ENCODE measurements at places on chromosomes 3 and 15.

DNA sequence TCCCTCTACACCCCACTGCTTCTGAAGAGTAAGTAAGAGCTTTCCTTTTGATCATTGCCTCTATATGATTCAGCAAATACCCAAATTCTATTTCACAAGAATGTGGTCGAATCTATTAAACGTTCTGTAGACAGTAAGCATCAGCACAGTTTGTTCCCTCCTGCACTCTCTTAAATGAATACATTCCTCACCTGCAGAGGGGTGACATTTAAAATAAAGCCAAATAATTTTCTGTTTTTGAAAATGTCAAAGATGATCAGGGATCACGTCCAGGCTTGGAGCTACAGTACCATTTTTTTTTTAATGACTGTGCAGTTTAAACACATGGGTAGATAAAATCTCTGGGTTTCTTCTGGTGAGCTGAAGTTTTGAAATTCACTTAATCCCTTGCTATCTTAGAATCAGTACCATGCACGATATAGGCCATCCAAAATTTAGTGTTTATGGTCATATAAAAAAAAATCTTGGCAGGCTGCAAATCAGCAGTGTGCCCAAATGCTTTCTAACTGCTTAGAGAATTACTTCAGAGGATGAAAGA is 12.8 kb downstream of the PYDC2 start:
- DNase-seq: no peak
- H3K27ac ChIP-seq: no peak overlapping the region
- no peaks in the 10 kb centered on the region for H3K36me3 ChIP-seq
- H3K4me1 ChIP-seq: no peaks in the 10 kb centered on the region

DNA sequence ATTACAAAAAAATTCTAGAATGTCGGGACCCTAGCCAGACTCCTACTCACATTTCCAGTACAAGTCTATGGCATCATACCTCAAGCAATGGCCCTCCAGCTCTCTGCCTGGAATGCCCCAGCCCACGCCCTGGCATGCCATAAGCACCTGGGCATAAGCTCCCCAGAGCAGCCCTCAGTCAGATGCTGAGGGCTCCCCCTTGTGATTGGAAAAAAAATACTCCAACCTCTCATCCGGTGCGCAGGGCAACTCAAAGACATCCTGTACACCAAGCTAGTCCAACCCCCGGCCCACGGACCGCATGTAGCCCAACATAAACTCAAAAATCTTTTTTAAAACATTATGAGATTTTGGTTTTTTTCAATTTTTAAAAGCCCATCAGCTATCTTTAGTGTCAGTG is 115.4 kb downstream of the NEK10 start:
- H3K36me3 ChIP-seq: no peaks in the 10 kb centered on the region
- H3K27ac ChIP-seq: no peak overlapping the region
- DNase-seq: peak; percentile 15
- H3K4me3 ChIP-seq: no peak overlapping the region

DNA sequence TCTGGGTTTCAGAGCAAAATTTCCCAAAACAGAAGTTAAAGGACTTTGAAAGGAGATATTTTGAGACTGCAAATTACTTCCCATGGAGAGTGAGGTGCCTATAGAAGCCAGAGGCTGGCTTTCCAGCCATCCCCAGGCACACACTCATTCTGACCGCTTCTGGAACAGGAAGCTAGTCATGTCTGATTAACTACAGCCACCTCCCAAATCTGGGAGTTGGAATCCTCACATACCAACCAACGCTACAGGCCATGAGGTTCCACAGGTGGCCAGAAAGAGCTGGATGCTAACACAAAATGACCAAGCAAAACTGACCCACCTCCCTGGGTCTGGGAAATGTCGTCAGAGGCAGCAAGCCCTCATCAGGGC is 87.2 kb downstream of the SNRK start:
- no peaks in the 10 kb centered on the region for H3K36me3 ChIP-seq
- H3K4me3 ChIP-seq: no peak overlapping the region
- DNase-seq: no peak

DNA sequence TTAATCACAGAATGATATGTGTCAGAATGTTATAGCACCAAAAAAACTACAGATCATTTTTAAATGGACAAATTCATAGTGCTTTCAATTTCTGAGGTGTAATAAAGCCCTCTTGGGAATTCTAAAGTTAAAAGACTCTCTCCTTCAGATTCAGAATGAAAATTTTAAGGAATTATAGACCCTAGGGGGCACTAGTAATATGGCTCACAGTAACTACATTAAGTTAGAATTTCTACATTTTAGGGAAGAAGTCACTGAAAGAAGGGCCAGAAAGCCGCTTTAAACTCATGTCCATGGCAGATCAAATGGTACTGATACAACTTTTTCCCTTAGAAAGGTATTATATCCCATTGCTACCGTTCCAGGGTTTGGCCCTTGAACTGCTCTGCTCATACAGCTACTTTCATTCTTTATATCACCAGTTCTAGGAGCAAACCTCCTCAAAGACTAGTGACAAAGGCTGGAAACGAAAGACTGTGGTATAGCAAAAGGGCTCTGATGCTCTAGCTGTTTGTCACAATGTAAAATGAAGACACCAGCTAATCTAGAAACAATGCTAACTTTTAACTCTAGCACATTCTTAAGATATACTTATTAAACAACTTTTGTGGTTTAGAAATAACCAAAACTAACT is 18.1 kb downstream of the DAZL start:
- H3K4me3 ChIP-seq: no peak overlapping the region
- H3K27ac ChIP-seq: no peak overlapping the region
- no peaks in the 10 kb centered on the region for H3K27me3 ChIP-seq
- no peaks in the 10 kb centered on the region for H3K36me3 ChIP-seq

GRCh38 chr3:127588806-127589577 is 1.5 kb downstream of the TPRA1 start:
- no peaks in the 10 kb centered on the region for H3K27me3 ChIP-seq
- no peak for DNase-seq
- no peak overlapping the region for H3K27ac ChIP-seq
- H3K36me3 ChIP-seq: no peaks in the 10 kb centered on the region

GRCh38 chr3:67077656-67078055 is 79.5 kb downstream of the KBTBD8 start:
- no peaks in the 10 kb centered on the region for H3K36me3 ChIP-seq
- peaks cover 6% of the 10 kb centered on the region for H3K4me1 ChIP-seq
- no peaks in the 10 kb centered on the region for H3K27me3 ChIP-seq
- DNase-seq: no peak

DNA sequence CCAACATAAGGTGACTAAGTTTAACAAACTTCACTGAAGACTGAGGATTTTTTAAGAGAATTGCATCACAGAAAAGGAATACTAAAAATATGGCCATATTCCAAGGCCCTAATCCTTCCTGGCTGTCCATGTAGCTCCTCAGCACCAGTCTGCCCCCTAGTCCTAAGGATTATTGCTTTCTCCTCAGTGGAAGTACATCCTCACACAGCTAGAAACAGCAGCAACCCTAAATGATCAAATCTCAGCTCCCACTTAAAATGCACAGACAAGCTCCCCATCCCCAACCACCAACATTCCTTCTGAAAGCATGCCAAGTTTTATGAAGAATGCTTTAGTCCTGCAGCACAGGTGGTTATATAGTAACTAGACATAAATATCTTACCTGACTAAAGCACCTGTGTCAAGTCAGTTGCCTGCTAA is 14.7 kb downstream of the ST3GAL6 start:
- no peak overlapping the region for H3K4me3 ChIP-seq
- H3K4me1 ChIP-seq: no peaks in the 10 kb centered on the region
- no peaks in the 10 kb centered on the region for H3K36me3 ChIP-seq
- no peaks in the 10 kb centered on the region for H3K27me3 ChIP-seq
- DNase-seq: no peak

GRCh38 chr3:111277226-111277625 is 205.6 kb downstream of the NECTIN3 start:
- no peak for DNase-seq
- H3K27ac ChIP-seq: no peak overlapping the region
- H3K27me3 ChIP-seq: no peaks in the 10 kb centered on the region
- no peaks in the 10 kb centered on the region for H3K36me3 ChIP-seq

- no peaks in the 10 kb centered on the region for H3K36me3 ChIP-seq
- H3K27ac ChIP-seq: no peak overlapping the region
- no peaks in the 10 kb centered on the region for H3K27me3 ChIP-seq
- DNase-seq: no peak
- no peak overlapping the region for H3K4me3 ChIP-seq
Observed at GRCh38 chr3:48022178-48022577, 6.0 kb upstream of the MAP4 start.

GRCh38 chr3:70981231-70981880 is 602.2 kb downstream of the FOXP1 start:
- no peak overlapping the region for H3K4me3 ChIP-seq
- H3K4me1 ChIP-seq: peaks cover 10% of the 10 kb centered on the region
- no peak for DNase-seq
- peak overlapping the region; percentile 6 for H3K27ac ChIP-seq

GRCh38 chr3:192831801-192832347 is 85.8 kb downstream of the MB21D2 start:
- H3K36me3 ChIP-seq: no peaks in the 10 kb centered on the region
- peaks cover 2% of the 10 kb centered on the region for H3K4me1 ChIP-seq
- H3K27me3 ChIP-seq: no peaks in the 10 kb centered on the region
- no peak overlapping the region for H3K27ac ChIP-seq
- no peak overlapping the region for H3K4me3 ChIP-seq
- no peak for DNase-seq

DNA sequence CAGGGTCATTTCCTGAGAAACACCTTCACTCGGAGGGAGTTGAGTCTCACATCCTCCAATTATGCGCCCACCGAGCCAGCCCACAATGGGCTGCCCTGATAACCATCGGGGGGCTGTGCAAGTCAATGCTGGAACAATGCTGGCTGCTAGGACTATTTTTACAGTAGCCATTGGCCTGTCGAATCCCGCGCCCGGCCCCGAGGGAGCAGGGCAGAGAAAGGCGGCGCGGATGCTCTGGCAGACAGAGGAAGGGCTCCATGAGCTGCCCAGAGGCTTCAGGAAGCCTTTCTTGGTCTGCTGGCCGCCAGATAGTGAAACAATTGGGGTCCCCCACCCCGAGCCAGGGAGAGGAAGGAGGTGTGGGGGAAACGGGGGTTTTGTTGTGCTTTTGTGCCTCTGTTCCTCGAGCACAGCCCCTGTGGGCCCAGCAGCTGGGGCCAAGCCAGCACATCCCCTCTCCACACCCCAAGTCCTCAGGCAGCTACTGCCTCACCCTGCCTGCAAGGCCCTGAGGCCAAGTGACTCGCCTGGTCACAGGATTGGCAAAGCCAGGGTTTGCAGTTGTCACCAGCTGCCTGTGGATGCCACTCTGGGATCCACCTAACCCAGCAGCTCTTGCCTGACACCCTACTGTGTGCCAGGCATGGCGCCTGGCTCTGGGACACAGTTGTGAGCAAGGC is 39.0 kb downstream of the SLC6A6 start:
- no peaks in the 10 kb centered on the region for H3K27me3 ChIP-seq
- DNase-seq: no peak
- H3K4me3 ChIP-seq: no peak overlapping the region
- no peak overlapping the region for H3K27ac ChIP-seq
- H3K36me3 ChIP-seq: peaks cover 29% of the 10 kb centered on the region
- H3K4me1 ChIP-seq: peaks cover 41% of the 10 kb centered on the region

GRCh38 chr15:23516866-23517265 is 48.6 kb upstream of the MKRN3 start:
- H3K4me1 ChIP-seq: no peaks in the 10 kb centered on the region
- no peak overlapping the region for H3K27ac ChIP-seq
- no peaks in the 10 kb centered on the region for H3K36me3 ChIP-seq

- H3K4me3 ChIP-seq: peak overlapping the region; percentile 0
- H3K4me1 ChIP-seq: peaks cover 67% of the 10 kb centered on the region
- no peaks in the 10 kb centered on the region for H3K27me3 ChIP-seq
- DNase-seq: no peak
- H3K27ac ChIP-seq: peak overlapping the region; percentile 19
Observed at GRCh38 chr3:20055020-20055775, 15.0 kb downstream of the KAT2B start.

- H3K4me1 ChIP-seq: no peaks in the 10 kb centered on the region
- no peak for DNase-seq
- H3K4me3 ChIP-seq: no peak overlapping the region
- no peaks in the 10 kb centered on the region for H3K27me3 ChIP-seq
- no peak overlapping the region for H3K27ac ChIP-seq
Observed at GRCh38 chr3:124846189-124846588, 41.0 kb downstream of the ITGB5 start.

- no peak for DNase-seq
- no peaks in the 10 kb centered on the region for H3K27me3 ChIP-seq
- H3K4me3 ChIP-seq: no peak overlapping the region
- H3K27ac ChIP-seq: no peak overlapping the region
- no peaks in the 10 kb centered on the region for H3K36me3 ChIP-seq
Observed at GRCh38 chr3:107239703-107240102, 137.5 kb upstream of the CCDC54 start.

DNA sequence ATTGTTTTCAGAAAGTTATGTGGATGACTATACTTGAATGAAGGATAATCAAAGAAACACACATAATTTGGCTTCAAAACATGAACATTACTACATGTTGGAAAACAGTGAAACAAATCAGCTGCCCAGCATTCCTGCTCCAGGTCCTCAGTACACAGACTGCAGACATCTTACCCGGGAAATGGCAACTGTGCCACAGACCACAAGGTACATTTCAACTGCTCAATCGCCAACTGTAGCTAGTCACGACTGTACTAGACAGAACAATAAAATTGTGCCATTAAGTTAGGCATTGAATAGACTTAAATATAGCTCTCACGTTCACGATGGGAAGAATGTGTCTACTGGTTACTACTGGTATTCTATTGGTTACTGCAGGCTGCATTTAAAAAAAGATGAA is 5.0 kb downstream of the NAA50 start:
- H3K36me3 ChIP-seq: peaks cover 3% of the 10 kb centered on the region
- H3K27ac ChIP-seq: no peak overlapping the region
- no peak for DNase-seq
- peaks cover 21% of the 10 kb centered on the region for H3K4me1 ChIP-seq

GRCh38 chr3:162367429-162368260 is 871.0 kb downstream of the OTOL1 start:
- no peak for DNase-seq
- no peaks in the 10 kb centered on the region for H3K27me3 ChIP-seq
- no peak overlapping the region for H3K4me3 ChIP-seq
- H3K27ac ChIP-seq: no peak overlapping the region

GRCh38 chr3:124774327-124774718 is 44.1 kb downstream of the UMPS start:
- H3K4me3 ChIP-seq: no peak overlapping the region
- no peaks in the 10 kb centered on the region for H3K36me3 ChIP-seq
- no peak for DNase-seq
- no peaks in the 10 kb centered on the region for H3K27me3 ChIP-seq
- no peak overlapping the region for H3K27ac ChIP-seq

GRCh38 chr15:86624261-86625036 is 544.8 kb downstream of the AGBL1 start:
- peaks cover 15% of the 10 kb centered on the region for H3K4me1 ChIP-seq
- H3K36me3 ChIP-seq: no peaks in the 10 kb centered on the region
- no peak overlapping the region for H3K4me3 ChIP-seq
- H3K27ac ChIP-seq: no peak overlapping the region
- DNase-seq: peak; percentile 47
- H3K27me3 ChIP-seq: no peaks in the 10 kb centered on the region

GRCh38 chr15:80404057-80404760 is at the start of gene ARNT2:
ARNT2 (plus strand) TSS chr15:80404382; CDS start chr15:80404516, 134 bp downstream.
- H3K36me3 ChIP-seq: no peaks in the 10 kb centered on the region
- H3K4me3 ChIP-seq: no peak within 1 kb of the TSS
- H3K4me1 ChIP-seq: peaks cover 2% of the 10 kb centered on the region
- peaks cover 39% of the 10 kb centered on the region for H3K27me3 ChIP-seq
- DNase-seq: no peak
- no peak within 1 kb of the TSS for H3K27ac ChIP-seq

Data from CD4-positive, alpha-beta T cell (primary cell).